ENCODE measurements at places on chromosomes 16 and 17.

- no peak for DNase-seq
Measured at GRCh38 chr17:1183171-1183873, 3.5 kb upstream of the ABR start.

GRCh38 chr17:33057564-33057963 lies 65.9 kb downstream of the SPACA3 start:
- DNase-seq: peak; percentile 76

GRCh38 chr17:56679115-56679776 lies 85.7 kb downstream of the NOG start:
- peak; percentile 68 for DNase-seq

- DNase-seq: peak; percentile 92
Measured at GRCh38 chr17:13114601-13115031, 96.8 kb upstream of the ELAC2 start.

DNA sequence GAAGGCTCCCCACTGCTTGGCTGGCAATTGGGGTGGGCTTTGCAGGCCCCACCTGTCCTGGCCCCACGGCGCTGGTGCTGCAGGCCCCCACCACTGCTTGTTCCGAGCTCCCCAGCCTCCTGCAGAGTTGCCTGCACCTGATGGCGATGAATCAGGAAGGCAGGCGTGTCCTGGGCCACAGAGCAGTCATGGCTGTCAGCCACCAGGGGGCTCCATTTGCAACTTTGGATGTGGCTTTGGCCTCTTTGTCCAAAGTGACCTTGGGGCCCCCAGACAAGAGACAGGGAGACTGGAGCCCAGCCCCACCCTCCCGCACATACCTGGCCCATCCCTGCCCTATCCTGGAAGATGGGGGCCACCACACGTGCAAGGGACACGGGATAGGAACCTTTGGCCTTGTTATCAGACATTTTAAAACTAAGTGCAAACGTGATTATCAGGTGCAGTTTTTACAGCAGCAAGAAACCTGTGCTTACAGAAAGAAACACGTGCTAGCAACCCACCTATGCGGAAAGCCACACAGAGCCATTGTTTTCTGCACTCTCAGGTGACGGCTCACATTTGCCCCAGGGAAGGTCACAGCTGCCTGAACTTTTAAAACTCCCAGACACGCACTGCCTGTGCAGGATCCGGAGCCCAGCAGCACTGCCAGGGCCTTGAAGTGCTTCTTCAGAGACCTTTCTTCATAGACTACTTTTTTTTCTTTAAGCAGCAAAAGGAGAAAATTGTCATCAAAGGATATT lies at the start of gene DNASE1:
Gene DNASE1 (plus strand): TSS at position 443 of the 743 bp plus-strand sequence. CDS start 683 bp downstream, outside the sequence.
- DNase-seq: peak; percentile 95

- DNase-seq: no peak
Measured at GRCh38 chr17:55384643-55385232, 36.9 kb downstream of the MMD start.

GRCh38 chr17:17303847-17304490 lies 796 bp downstream of the NT5M start:
- no peak for DNase-seq

- no peak for DNase-seq
Measured at GRCh38 chr17:7593296-7593695, 3.4 kb upstream of the SOX15 start.
